ENCODE measurements at places on chromosomes 7 and 10. TPM values are rescaled to one million over a fixed set of nuclear protein-coding genes. Genes with fewer than 3 reads are reported as not detected.

The PROSER2 gene
- 33.1 TPM for total RNA-seq

- DNase-seq, result no peak
Observed at GRCh38 chr7:138023618-138024342, 21.9 kb upstream of the CREB3L2 start.

GRCh38 chr7:47500103-47500563 lies 81.8 kb downstream of the TNS3 start:
- DNase-seq, result no peak

DNA sequence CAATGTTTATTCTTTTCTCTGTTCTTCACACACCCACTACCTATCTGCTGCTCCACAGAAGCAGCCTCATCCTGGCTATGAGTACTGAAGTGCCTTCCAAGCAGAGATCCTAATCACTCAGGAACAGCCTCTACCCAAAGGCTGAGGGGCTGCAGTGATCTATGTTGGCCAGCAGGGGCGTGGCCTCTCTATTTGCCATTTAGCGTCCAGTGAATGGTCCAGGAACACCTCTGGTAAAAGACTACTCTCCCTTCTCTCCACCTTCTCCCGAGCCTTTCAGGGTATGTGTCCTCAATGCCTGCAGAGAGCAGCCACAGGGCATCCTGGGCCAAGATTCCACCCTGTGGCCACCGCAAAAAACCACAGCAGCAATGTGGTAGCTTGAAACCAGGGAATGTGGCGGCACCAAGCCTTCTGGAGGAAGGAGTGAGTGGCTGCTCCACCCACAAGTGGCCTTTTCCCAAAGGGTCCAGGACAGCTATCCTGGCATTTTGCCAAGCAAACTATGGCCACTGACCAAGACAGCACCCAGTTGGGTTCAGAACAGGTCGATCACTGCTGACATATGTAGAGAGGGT lies 70.9 kb downstream of the SYPL1 start:
- peak; percentile 54 for DNase-seq

- no peak for DNase-seq
Observed at GRCh38 chr7:37933018-37933566, 12.7 kb downstream of the EPDR1 start.

DNA sequence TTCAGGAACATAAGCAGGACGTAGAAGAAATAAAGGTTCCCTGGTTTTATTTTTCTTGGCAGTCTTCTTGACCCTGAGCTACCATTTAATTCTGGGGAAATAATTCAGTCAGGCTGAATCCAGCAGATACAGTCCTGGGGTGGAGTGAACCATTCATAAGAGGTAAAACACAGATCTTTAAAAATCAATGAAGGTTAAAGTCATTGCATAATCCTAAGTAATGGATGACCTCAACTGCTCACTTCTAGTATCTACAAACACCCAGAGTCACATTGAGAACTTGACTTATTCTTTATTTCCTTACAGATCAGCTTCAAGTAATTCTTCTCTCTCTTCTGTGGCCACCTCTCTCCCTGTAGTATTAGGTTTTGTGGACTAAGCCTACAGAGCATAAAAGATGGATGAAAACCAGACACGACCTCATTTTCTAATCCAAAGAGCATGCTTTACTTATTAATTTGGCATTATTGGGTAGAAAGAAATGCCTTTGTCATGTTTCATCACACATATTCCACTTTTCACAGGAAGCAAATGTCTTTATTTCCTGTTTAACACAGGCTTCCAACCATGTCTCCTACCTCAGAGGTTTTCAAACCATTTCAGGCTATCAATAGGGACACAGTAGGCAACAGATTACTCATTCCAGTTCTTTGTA lies 182.3 kb upstream of the IMMP2L start:
- DNase-seq, result peak; percentile 60

- DNase-seq, result no peak
Observed at GRCh38 chr10:79024720-79025198, 44.0 kb upstream of the ZMIZ1 start.

Measured in HT1080 (cell line).